Small intestine (tissue), 16 donors: ENCODE measurements at places on chromosomes 1 and 21. TPM values are rescaled to one million over a fixed set of nuclear protein-coding genes. Genes with fewer than 3 reads are reported as not detected.
A peak's percentile ranks its signal among the peaks of the same experiment; 100 is the strongest.

Gene KRTAP24-1
- polyA plus RNA-seq: not detected

Gene AHCYL1
- 111 TPM for polyA plus RNA-seq

Gene CD48
- polyA plus RNA-seq: 28.6 TPM

Gene DESI2
- polyA plus RNA-seq: 21.4 TPM

DNA sequence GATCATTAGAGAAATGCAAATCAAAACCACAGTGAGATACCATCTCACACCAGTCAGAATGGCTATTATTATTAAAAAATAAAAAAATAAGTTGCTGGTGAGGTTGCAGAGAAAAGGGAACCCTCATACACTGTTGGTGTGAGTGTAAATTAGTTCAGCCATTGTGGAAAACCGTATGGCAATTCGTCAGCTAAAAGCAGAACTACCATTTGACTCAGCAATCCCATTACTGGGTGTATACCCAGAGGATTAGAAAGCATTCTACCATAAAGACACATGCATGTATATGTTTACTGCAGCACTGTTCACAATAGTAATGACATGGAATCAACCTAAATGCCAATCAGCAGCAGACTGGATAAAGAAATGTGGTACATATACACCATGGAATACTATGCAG lies 42.2 kb downstream of the GIPC2 start:
- no peak for DNase-seq

GRCh38 chr21:16084776-16085364 lies 355.1 kb downstream of the USP25 start:
- no peak for DNase-seq

- no peak for DNase-seq
Measured at GRCh38 chr1:184545601-184546000, 158.8 kb downstream of the C1orf21 start.

DNA sequence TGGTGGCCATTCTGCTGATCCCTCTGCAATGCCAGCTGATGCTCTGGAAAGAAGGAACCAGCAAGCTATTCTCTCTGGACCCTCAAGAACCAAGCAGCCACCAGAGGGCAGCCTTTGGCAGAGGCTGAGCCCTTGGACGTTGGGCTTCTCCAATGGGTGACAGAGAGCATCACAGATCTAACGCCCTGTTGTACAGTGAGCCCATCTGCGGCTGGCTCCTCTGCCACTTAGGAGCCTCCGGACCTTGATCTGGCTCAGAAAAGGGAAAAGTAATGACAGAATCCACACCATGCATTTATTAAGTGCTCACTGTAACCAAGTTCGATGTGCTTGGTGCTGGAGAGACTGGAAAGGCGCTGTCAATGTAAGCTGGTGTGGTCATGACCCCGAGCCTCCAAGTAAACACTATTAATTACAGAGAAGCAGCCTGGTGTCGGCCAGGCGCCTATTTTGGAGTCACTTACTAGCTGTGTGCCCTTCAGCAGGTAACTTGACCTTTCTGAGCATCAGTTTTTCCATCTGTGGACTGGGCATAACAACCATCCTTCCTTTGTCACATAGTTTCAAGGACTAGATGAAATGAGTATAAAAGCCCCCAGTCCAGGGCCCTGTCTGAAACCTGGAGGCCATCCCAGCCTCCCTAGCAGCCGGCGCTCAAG lies 34.9 kb downstream of the ECE1 start:
- DNase-seq: peak; percentile 92

GRCh38 chr21:23921670-23922418 lies 1685.4 kb downstream of the MRPL39 start:
- no peak for DNase-seq

- DNase-seq: no peak
Measured at GRCh38 chr1:175817445-175817844, 74.0 kb upstream of the TNR start.

- DNase-seq: no peak
Measured at GRCh38 chr1:44489481-44489880, 84.4 kb downstream of the RNF220 start.

DNA sequence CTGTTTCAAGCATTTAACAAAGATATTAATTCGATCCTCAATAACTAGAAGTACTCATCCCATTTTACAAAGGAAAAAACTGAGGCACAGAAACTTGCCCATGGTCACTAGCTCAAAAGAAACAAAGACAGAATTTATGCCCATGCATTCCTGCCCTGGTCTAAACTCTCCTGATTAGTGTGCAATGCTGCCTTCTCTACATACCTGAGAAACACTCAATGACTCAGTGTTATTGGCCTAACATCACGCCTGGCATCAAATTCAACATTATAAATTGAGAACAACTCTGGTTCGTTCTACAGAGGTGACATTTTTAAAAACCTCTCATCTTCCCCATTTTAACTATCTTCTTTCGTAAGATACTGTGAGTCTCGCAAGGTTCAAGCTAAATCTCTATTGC lies 5.2 kb downstream of the APP start:
- no peak for DNase-seq

DNA sequence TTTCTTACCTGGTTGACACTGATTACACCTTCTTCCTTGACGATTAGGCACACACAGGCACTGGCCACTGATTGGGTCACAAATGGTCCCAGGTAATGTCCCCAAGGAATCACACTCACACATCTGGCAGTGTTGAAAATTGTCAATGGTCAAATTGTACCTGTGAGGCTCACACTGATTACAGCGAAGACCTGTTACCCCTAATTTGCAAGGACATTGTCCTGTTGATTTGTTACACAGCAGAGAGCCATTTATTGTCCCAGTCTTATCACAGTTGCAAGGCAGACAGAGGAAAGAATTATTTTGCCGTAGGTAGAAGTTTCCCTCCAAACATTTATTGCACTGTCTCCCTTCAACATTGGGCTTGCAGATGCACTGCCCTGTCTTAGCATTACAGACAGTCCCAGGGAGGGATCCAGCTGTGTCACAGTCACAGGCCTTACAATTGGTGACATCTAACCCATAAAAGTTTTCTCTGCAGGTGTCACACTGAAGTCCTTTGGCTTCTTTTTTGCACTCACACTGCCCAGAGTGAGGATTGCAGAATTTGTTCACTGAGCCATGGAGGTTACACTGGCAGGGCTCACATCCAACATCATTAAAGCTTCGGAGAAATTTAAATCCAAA lies 176.6 kb downstream of the USH2A start:
- DNase-seq: no peak

- peak; percentile 89 for DNase-seq
Measured at GRCh38 chr1:27659497-27660299, 12.3 kb downstream of the IFI6 start.

- DNase-seq: no peak
Measured at GRCh38 chr1:34768856-34769255, 9.3 kb downstream of the GJB4 start.

DNA sequence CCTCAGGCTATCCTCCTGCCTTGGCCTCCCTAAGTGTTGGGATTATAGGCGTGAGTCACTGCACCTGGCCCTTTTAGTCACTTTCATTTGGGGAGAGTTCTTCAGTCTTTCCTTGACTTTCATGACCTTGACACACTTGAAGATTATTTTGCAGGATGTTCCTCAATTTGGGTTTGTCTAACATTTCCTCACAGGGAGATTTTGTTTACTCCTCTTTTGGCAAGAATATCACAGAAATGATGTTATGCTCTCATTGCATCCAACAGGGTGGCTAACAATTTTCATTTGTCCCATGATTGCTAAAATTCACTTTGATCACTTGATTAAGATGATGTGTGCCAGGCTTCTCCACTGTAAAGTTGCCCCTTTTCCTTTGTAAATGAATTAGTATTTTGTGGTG lies 164.0 kb downstream of the ADSS2 start:
- no peak for DNase-seq

DNA sequence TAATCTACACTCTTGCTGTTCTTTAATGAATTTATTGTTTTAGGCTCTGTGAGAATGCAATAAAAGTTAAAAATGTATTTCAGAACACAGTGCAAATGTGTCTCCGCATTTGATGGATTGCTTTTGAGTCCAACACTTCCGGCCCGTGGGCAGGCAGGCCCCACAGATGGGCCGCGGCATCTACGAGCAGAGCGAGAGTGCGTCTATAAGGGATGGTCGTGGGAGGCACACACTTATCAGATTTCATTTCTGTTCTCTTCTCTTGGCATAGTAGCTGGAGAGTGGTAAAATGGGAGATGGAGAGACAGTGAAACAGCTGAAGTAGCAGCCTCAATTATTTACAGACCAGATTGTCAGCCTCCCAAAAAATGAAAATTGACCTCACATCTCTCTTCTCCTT lies 134.2 kb downstream of the NAV1 start:
- DNase-seq: no peak
